ENCODE measurements at places on chromosomes 2 and 18.

DNA sequence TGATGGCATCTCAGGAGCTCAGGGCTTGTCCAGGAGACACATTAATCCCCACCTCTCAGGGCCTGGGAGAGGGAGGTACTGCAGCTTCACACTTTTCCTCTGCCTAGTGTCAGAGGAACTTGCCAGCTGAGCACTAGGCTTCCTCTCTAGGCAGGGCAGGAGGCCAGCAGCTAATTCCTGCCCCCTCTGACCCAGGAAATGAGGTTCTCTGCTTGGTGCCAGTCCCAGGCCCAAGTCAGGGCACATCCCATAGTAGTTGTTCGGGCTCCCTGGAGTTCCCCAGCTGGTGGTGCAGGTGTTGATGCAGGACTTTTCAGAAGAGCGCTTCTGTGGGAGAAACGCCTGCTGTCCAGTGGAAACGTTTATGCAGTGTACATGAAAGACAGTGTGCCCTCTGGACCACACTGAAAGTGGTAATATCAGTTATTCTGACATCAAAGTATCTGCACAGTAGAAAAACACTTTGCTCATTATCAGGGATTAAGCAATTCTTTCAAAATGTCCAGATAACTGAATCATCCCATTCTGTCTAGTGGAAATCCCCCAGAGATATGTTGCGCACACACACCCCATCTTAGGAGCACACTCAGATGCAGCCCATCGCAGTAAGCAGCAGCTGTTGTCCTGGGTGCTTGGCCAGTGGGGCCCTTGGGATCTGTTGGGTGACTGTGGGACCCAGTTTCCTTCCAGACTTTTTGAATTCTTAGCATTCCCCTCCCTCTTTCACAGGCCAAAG, 17.8 kb upstream of the SCLY start:
- DNase-seq: no peak

GRCh38 chr2:24832073-24832461, 38.8 kb downstream of the CENPO start:
- no peak for DNase-seq

- no peak for DNase-seq
These were observed 17.3 kb downstream of the BIN1 start for GRCh38 chr2:127089478-127090235.

DNA sequence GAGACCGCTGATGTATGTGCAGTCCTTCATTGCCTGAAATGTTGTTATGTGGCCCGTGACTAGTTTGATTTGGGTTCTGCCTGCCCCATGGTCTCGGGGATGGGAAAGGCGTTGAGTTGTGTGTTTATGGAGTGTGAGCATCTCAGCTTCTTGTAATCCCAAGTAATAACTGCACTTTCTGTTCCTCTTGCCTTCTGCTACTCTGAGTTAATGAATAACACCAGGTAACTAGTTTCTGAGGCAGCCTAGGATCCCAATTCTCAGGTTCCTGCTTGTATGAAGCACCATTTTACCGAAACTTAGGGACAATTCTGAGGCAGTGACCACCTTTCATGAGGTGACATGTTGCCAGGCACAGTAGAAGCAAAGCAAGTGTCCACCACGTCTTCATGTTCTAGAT, 170.0 kb downstream of the ALK start:
- no peak for DNase-seq

DNA sequence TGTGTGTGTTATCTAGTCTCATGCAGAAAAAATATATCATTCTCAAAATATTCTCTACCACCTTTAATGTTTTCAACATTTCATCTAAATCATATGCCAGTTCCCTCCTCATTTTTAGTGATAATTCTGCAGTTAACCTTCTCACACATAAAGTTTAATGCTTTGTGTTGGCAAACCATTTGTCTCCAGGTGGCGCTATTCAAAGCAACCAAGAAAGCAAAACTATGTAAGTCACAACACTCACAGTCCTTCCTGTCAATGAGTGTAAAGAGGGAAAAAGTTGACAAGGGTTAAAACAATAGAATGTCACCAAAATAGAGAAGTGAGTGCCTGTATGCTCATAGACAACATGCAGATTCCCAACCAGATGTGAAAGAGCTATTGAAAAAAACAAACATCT, 961.6 kb upstream of the LRRTM1 start:
- no peak for DNase-seq

DNA sequence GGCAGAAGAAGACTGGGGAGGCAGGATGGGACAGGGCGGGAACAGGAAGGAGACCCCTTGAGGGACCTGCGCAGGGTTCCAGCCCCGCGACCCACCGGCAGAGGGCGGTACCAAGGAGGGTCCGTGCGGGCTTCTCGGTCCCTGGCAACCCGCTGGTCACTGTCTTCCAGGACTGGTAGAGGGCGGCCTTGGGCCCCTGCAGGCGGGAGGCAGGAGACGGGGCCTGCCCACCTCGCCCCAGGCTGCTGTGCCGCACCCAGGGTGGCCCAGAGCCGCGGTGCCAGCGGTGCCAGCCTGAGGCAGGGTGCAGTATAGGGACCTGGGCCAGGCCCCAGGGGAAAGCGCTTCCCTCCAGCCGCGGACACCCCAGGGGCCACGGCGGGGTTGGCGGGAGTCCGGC, 34.5 kb downstream of the NEURL3 start:
- peak; percentile 55 for DNase-seq

GRCh38 chr2:1305342-1306013, 107.8 kb upstream of the TPO start:
- no peak for DNase-seq

- peak; percentile 51 for DNase-seq
These were observed 50.3 kb downstream of the ARL4C start for GRCh38 chr2:234446404-234447076.

GRCh38 chr2:1872602-1873183, 128.4 kb upstream of the PXDN start:
- no peak for DNase-seq

- DNase-seq: peak; percentile 19
These were observed 1.8 kb downstream of the B3GNT7 start for GRCh38 chr2:231397011-231397927.

- DNase-seq: no peak
These were observed 2.5 kb upstream of the ASIC4 start for GRCh38 chr2:219511547-219512325.

- no peak for DNase-seq
These were observed 10.7 kb downstream of the DBI start for GRCh38 chr2:119377294-119377992.

DNA sequence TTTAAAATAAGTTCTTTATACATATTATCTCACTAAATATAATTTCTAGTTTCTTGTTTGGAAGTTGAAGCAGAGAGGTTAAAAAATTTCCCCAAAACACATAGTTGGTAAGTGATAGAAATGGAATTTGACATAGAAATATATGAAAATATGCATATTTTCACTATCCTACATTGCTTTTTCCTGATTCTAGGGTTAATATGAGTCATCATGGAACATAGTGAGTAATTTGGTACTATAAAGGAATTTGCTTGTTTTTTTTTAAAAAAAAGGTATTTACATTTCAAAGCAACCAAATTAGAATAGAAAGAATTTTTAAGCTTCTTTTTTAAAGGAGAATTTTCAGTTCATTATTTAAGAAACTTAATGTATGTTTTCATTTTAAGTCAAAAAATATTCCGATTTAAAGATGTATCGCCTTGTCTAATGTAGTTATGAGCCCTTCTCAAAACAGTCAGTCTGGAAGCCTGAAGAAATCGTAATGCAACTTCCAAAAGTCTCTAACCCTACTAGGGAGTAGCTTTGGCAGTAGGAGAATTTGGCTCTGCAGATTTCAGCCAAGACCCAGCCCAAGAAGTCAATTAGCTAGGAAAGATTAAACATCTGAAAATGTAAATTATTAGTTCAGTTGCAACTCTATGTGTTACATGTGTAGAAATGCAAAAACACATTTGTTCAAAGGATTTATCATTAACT, 147.3 kb downstream of the RDH14 start:
- no peak for DNase-seq

DNA sequence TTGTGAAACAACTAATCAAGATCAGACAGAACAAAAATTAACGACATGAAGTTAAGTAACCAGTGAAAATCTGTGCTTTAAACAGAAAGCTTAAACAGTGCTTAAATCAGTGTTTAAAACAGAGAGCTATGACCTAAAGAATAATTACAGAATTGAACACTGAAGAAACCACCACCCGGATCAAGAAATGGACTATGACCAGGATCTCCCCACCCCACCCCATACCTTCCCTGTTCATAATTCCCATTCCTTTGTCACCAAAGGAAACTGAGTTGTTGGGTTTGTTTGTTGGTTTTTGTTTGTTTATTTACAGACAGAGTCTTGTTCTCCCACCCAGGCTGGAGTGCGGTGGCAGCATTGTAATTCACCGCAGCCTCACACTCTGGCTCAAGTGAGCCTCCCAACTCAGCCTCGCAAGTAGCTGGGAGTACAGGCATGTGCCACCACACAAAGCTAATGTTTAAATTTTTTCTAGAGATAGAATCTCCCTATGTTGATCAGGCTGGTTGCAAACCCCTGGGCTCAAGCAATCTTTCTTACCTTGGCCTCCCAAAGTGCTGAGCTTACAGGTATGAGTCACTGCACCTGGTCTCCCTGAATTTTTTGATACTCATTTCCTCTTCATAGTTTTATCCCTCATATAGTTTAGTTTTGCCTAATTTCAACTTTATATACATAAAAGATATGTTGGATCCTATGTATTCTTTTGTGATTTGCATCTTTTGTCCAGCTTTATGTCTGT, 8.2 kb upstream of the ALPG start:
- no peak for DNase-seq

DNA sequence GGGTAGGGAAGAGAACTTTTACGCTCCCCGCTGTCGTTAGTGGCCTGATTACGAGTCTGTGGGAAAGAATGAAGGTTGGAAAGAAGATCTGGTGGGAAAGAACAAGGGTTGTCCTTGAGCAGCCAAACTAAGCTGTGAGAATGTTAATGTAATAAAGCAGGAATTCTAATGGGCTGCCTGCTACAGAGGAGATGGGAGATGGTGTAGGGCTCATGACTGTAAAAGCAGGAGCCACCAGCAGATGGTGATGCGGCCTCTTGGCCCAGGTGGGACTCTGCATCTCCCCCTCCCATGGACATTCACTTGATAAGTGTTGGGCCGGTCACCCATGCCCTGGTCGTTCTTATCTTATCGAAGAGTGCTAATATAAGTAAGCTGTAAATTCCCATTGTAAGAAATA, 150.0 kb downstream of the NEDD4L start:
- no peak for DNase-seq

- DNase-seq: no peak
These were observed 152.1 kb downstream of the NCK2 start for GRCh38 chr2:105896765-105897163.

GRCh38 chr18:63762518-63762917, 12.7 kb upstream of the SERPINB7 start:
- DNase-seq: no peak

DNA sequence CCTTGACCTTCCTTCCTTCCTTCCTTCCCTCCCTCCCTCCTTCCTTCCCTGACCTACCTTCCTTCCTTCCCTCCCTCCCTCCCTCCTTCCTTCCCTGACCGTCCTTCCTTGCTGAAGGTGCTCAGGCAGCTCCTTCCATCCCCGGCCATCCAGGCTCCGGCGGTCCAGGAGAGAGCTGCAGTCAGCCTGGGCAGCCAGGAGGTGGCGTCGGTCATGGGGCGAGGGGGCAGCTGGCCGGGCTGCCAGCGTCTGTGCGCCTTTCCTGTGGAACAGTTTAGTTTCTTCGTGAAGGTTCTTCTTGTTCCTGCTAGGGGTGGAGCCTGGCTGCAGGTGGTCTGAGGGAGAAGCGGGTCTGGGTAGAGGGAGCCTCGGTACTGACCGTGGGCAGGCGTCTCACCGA, 15.7 kb downstream of the GPR35 start:
- no peak for DNase-seq

GRCh38 chr2:127355407-127356008, 32.3 kb downstream of the MAP3K2 start:
- DNase-seq: peak; percentile 16

- no peak for DNase-seq
These were observed 31.9 kb downstream of the UXS1 start for GRCh38 chr2:106161938-106162820.

- no peak for DNase-seq
These were observed 153.5 kb upstream of the CAVIN2 start for GRCh38 chr2:192000196-192000980.

- no peak for DNase-seq
These were observed 47.5 kb downstream of the ZFP36L2 start for GRCh38 chr2:43178602-43179542.

- no peak for DNase-seq
These were observed 1.2 kb downstream of the COA5 start for GRCh38 chr2:98607104-98607503.

DNA sequence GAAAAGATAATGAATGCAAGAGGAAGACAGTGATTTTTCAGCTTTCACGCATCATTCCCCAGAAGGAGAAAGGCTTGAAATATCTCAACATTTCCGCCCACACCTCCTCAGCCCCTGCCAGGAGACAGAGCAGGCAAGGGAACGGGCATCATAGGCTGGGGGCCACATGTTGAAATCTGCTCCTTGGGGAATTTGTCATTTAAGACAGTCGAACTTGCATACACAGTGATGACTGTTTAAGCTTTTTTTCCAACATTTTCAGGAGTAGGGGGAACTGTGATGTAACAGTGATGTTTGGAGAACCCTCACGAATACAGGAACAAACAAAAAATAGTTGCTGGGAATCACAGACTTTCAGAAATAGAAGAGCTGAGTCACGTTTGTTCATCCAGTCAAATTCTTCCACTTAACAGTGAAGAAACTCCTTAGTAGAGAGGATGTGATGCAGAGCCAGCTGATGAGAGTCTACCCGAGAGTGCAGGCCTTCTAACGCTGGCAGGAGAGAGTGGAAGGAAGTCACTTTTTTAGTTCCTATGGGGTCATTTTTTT, 266.8 kb downstream of the ALPK2 start:
- no peak for DNase-seq

DNA sequence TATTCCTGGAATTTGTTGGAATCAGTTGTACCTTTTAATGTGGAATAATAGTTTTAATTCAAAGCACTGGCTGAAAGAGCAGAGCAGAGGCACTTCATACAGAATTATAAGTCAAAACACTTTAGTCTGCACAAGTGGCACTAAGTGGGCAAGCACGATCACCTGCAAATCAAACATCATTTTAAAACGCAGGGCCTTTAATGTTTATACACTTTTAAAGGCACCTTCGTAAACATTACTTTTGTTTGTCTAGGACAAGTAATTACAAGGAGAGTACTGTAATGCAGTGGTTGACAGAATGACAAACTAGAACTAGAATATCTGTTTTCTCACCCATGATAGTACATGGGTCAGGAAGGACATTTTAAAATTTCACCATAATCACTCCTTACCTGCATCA, 36.4 kb downstream of the LANCL1 start:
- DNase-seq: no peak

GRCh38 chr2:84373391-84373790, 85.7 kb downstream of the SUCLG1 start:
- DNase-seq: no peak

GRCh38 chr2:36711741-36712314, 15.3 kb downstream of the VIT start:
- no peak for DNase-seq

- no peak for DNase-seq
These were observed 62.4 kb downstream of the TANC1 start for GRCh38 chr2:159030674-159031380.

- DNase-seq: no peak
These were observed 55.3 kb upstream of the CABYR start for GRCh38 chr18:24083550-24083949.

Data from stimulated activated CD4-positive, alpha-beta T cell treated with anti-CD3 and anti-CD28 coated beads, Interleukin-2, amount 100 ng/mL, for 48 hours (primary cell).